ENCODE measurements at places on chromosomes 2 and 18.

- DNase-seq = no peak
Measured at GRCh38 chr2:144085016-144085415, 434.9 kb downstream of the ZEB2 start.

DNA sequence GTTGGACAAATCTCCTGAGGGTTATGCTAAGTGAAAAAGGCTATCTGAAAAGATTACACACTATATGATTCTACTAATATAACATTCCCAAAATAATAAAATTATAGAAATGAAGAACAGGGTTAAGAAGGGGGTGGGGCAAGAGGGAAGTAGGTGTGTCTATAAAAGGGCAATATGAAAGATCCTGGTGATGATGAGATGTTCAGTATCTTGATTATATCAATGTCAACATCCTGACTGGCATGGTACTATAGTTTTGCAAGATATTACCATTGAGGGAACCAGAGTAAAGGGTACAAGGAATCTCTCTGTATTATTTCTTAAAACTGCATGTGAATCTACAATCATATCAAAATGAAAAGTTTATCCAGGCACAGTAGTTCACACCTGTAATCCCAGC, 16.7 kb downstream of the CFAP53 start:
- no peak for DNase-seq

- no peak for DNase-seq
Measured at GRCh38 chr2:17387591-17387990, 130.6 kb downstream of the RAD51AP2 start.

- DNase-seq = no peak
Measured at GRCh38 chr2:235659767-235660322, 166.0 kb downstream of the AGAP1 start.

- no peak for DNase-seq
Measured at GRCh38 chr2:99106913-99107312, 34.6 kb upstream of the C2orf15 start.

GRCh38 chr2:160989778-160990177, 170.4 kb upstream of the TANK start:
- DNase-seq = no peak

DNA sequence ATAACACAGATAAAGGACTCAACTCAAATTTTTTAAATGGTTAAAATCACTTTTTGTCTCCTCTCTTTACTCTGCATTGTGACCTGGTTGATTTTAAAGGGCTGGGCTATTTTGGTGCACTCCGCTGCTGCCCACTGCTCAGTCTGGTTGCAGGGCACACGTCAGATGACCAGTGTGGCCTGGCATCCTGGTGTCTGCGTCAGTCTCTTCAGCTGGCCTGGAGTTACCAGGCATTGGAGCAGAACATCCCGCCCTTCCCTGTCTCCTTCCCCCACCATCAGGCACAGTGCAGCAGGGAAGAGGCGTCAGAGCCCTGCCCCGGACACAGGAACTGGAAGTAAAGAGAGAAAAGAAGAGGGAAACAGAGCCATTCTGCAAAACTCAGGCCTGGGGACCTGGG, 8.9 kb downstream of the C1QL2 start:
- no peak for DNase-seq

- no peak for DNase-seq
Measured at GRCh38 chr2:34660741-34661140, 1061.6 kb upstream of the FAM98A start.

DNA sequence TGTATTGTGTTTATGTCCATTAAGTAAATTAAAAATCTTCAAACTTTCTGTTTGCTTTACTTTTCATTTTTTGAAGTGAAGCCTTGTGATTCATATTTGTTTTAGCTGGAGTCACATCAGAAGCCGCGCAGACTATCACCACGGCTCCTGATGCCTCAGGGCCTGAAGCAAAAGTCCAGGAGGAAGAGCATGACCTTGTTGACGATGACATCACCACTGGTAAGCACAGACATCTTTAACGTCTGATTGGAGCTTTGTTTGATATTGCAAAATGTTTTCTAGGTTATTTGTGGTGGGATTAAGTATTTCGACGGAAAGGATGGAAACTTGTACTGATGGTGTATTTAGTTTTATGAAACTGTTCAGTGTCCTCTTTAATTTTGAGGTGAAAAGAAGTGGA, 164.8 kb downstream of the WDR7 start:
- DNase-seq = no peak

GRCh38 chr18:57058734-57059133, 88.2 kb upstream of the BOD1L2 start:
- no peak for DNase-seq

DNA sequence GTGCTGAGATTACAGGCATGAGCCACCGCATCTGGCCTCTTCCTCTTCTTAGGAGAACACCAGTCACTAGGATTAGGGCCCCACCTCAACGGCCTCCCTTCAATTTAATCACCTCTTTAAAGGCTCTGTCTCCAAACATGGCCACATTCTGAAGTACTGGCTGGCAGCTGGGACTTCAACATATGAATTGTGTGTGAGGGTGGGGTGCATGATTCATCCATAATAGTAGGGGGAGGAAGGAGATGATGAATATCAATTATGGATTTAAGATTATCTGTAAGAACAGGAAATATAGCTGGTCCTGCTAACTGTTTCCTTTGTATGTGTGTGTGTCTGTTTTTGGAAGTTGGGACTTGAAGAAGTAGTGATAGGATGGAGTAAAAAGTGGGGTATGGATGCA, 14.7 kb upstream of the EPG5 start:
- DNase-seq = no peak

DNA sequence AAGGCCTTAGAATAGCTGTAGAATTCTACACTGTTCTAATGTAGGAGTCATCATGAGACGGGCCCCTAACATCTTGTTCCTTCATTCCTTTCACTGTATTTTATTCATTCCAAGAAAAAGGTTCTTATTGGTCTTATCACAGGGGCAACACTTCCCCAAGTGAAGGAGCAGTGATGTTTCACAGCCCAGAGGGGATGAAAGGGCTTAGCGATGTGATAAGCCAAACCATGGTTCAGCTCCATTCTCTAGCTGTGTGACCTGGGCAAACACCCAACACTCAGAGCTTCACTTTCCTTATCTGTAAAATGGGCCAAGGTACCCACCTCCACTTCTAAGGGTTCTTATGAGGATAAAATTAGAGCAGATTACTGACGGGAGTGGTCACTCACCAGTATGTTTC, 25.4 kb upstream of the HS6ST1 start:
- DNase-seq = no peak

Measured in brain pericyte (primary cell).